ENCODE measurements at places on chromosomes 7 and 10.

DNA sequence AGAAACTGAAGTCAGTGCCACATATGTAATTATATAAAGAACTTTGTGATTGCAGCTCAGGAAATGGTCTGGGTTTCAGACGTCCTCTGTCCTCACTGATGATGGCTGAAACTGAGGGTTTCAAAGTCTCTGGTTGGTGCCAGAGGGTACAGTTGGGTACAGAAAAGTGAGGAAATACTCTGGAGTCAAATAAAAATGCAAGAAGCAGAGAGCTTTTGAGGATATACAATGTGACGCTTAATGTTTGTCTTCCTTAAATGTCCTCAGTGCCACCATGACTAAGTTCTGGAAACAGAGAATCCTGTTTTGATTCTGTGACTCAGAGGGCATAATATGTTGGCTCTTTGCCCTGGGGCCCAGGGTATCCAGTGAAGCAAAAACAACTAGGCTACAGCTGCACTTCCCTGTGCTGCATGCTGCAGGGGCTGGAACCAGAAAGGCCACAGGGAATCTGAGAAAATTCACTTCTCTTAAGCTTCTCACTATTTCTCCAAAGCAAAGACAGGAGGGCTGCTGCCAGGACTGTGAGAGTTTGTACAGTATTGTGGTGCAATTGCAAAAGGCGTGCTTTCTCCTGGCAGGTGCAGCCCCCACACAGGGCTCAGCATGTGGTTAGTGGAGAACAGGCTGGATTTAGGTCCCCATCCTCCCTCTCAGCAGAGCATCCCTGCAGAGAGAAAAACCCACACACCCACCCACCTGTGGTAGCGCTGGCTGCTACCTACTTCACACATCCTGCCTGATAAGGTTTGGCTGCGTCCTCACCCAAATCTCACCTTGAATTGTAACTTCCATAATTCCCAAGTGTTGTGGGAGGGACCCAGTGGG, 169.5 kb upstream of the SVIL start:
- no peak for DNase-seq

- peak; percentile 72 for DNase-seq
These were observed 933 bp downstream of the MDFIC start for GRCh38 chr7:114922652-114923402.

DNA sequence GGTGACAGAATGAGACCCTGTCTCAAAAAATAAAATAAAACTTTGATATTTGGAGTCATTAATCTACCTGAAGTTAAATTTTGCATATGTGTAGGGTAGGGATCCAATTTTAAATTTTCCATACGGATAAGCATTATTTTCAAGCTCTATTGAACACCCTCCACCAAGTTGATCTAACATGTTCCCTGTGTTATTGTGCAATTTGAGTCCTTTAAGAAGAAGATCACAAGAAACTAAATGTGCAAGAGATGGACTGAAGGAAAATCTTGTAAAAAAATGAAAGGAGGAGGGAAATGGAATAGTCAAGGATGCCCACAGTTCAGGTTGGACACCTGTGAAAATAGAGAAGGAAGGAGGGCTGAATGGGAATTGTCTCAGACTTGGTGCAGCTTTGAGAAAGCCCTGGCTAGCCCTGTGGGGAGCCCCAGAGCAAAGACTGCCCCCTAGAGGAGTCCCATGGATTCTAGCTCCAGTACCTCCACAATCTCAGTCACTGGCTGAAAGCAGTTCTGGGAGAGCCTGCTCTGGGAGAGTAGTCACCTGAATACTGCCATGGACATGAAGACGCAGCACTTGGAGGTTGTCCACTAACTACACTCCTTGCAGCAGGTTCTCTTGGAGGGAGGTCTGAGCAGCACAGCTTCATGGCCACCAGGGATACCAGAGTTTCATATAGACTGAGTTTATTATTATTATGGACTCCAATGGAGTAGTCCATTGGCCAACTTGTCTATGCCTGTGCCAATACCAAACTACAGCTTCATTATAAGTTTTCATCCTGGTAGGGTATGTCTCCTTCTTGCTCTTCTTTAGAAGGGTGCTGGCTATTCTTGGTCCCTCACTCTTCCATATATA, 5.7 kb upstream of the TIAL1 start:
- peak; percentile 61 for DNase-seq

DNA sequence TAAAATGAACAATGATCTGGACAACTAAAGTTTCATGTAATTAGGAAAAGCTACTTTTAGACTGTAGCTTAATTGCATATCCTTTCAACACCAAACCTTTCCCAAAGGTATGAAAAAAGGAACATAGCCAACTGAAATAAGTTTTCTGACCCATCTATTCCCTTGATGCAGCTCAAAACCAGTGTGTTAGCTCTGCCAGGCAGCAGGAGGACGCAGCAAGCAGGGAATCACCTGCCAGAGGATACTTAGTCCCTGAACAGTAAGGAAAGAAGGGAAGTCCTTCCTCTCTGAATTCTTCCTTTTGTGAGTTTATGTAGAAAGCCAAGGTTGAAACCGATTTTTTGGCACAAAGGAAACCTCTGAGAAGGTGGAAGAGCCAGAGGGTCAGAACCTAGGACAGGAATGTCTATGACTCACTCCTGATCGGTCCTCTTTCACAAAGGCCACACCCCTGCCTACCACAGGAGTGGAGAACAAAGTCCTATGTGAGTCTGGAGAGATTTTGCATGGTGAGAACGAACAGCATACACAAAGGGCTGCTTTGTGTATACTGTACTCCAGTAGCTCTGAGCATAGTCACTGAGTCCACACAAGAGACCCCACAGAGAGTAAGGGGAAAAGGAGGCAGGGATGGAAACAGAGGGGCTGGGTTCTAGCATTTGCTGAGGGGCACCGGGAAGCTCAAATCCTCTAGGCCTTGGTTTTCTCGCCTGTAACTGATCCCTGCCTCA, 68.8 kb upstream of the GSDME start:
- DNase-seq: no peak

Measured in activated CD4-positive, alpha-beta T cell treated with anti-CD3 and anti-CD28 coated beads, Interleukin-2, amount 10 ng/mL, durations not matched to agents 7 days and 5 days (primary cell).